ENCODE measurements at places on chromosomes 13 and 19.

DNA sequence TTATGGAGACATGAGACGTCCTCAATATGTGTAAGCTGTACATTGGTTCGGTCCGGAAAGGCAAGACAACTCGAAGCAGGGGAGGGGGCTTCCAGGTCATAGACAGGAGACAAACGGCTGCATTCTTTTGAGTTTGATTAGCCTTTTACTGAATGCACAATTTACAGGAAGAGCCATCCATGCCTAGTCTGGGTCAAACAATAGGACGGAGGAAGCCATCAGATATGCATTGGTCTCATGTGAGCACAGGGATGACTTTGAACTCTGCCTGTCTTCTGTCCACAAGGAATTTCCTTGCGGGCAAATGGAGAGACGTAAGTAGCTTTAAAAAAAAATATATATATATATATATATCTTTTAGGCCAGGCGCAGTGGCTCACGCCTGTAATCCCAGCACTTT is 1.9 kb upstream of the CCNP start:
- no peak for DNase-seq

- DNase-seq, result no peak
Measured at GRCh38 chr13:114025714-114026431, 52.0 kb upstream of the C13orf46 start.

GRCh38 chr19:53389978-53390377 is 5.0 kb upstream of the ZNF765 start:
- no peak for DNase-seq

DNA sequence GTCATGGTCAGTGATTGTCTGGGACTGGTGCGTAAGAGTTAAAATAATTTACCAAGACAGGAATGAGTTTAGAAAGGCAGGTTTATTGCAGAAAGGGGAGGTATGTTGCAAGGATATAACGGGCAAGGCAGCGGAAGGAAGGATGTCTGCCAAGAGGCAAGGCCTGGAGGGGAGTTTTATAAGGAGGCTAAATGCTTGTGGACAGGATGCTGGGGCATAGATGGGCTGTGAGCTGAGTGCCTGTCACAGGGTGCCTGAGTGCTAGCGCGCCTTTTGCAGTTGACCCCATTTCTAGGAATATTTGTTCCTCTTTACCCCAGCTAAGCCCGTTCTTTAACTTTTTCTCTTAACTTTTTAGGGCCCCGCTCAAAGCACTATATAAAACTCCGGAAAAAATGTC is 58.7 kb downstream of the TEX26 start:
- no peak for DNase-seq

DNA sequence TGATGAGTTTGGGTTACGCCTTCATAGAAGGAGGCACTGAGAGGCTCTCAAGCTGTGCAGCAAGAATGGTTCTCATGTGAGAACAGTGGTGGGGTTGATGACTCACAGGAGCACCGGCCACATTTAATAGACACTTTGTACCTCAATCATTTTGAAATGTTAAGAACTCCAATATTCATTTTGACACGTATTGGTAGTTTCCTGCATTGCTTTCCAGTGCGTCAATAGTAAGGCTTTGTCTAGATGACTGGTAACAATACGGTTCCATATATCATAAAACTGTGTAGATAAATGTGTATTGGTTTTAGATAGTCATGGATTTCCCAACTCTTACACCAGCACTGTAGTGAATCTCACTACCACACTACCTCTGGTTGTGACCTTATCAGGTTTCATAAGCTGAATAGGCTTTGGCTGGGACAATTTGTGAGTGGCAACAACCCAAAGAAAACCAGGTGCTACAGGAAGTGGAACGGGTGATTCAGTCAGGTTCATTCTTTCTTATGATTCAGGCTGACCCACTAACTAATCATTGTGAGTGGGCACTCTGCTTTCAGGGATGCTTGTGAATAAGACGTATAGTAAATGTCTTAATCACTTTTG is 362.6 kb downstream of the KLF5 start:
- DNase-seq, result no peak

GRCh38 chr13:34808649-34809048 is 133.4 kb upstream of the NBEA start:
- DNase-seq, result no peak

- no peak for DNase-seq
Measured at GRCh38 chr13:32264407-32264806, 50.8 kb downstream of the ZAR1L start.

GRCh38 chr19:52028780-52029123 is 573 bp upstream of the ZNF614 start:
- no peak for DNase-seq

DNA sequence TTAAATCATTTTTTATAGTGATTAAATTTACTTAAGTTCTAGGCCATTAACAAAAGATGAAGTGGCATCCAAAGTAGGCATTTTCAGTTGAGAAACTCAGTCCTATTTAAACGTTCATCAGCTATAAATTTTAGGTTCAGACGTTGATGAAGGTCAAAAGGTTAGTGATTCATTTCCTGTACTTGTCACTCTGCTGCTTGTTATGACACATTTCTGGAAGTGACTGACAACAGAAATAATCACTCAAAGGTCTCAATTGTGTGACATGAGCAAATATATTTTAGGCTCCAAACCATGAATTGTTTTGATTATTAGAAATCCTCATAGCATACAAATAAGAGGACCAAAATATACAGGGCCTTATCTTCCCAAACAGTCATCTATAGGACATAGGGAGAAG is 10.3 kb upstream of the EDNRB start:
- DNase-seq, result no peak

- DNase-seq, result no peak
Measured at GRCh38 chr13:82571653-82572052, 1310.6 kb downstream of the SLITRK1 start.

DNA sequence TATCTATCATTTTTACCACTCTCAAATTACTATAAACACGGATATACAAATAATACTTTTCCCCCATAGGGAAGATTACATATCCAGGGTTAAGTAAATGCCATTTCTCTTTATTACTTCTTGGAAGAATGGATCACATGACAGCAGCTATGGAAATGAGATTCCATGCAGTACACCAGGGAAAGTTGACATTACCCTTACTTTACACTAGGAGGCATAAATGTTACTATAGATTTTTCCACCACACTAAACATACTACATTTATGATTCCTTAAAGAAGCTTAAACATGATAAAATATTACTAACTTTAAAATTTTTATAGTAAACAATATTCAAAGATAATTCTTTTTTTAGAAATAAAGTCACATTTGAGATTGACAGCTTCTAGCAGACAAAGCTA is 611.4 kb downstream of the PCDH9 start:
- DNase-seq, result peak; percentile 5

- DNase-seq, result no peak
Measured at GRCh38 chr13:99422586-99423220, 78.6 kb upstream of the TM9SF2 start.

DNA sequence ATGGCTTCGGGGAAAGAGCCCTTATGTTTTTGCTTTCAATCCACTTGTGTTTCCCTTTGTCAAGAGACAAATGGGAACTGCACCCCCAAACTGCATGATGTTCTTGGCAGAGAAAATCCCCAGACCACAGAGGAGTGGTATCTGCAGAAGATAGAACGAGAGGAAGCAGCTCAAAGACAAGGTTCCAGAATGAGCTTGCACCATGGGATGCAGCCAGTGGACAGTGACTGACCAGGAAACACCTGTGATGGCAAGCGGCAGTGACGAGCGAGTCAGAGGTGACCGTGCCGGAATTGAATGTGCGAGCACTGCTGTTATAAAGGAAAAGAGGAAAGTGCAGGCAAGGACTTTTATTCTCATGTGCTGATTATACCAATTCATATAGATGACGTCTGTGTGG is 46.3 kb downstream of the IRS2 start:
- DNase-seq, result no peak

GRCh38 chr13:76854894-76855293 is 31.3 kb downstream of the KCTD12 start:
- DNase-seq, result no peak

GRCh38 chr19:40165362-40165937 is 25.8 kb upstream of the MAP3K10 start:
- peak; percentile 11 for DNase-seq

- no peak for DNase-seq
Measured at GRCh38 chr13:52652980-52653303, 306 bp downstream of the SUGT1 start.

GRCh38 chr19:16458391-16459341 is 13.1 kb downstream of the EPS15L1 start:
- DNase-seq, result no peak

DNA sequence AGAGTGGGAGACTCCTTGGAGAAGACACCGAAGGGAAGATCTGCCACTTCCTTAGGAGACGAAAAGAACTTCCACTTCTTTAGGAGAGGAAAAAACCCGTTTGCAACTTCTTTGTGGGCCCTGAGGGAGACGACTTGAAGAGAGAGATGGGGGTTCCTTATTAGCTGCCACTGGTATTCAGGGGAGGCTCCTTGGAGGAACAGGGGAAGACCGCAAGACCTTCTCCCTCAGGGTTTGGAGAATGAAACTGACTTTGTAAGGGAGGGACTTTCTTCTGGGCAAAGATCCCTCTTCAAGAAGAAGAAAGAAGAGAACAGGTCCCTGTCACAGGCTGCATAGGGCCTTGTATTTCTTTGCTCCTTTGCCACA is 416 bp downstream of the BCKDHA start:
- no peak for DNase-seq

DNA sequence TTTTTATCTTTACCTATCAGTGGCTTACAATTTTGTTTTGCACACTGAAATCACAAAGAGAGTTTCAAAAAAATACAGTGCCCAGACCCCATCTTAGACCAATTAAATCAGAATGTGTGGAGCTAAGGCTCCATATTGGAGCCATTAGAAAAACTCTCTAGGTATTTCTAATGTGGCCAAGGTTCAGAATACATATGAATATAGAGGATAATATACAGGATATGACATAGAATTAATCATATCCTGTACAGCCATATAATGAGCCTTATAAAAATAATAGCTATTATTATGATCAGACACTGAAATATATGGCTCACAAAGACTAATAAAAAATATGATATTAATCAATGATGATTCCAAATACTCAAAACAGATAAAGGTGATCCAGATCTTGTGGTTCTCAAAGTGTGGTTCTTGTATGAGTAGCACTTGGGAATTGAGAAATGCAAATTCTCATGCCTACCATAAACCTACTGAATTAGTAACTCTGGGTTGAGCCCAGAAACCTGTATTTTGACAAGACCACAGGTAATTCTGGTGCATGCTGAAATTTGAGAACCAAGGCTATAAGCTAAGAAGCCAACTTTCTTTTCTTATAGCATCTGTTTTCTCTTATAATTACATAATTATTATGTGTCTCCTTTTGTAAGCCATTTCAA is 408.0 kb downstream of the DIAPH3 start:
- DNase-seq, result no peak

DNA sequence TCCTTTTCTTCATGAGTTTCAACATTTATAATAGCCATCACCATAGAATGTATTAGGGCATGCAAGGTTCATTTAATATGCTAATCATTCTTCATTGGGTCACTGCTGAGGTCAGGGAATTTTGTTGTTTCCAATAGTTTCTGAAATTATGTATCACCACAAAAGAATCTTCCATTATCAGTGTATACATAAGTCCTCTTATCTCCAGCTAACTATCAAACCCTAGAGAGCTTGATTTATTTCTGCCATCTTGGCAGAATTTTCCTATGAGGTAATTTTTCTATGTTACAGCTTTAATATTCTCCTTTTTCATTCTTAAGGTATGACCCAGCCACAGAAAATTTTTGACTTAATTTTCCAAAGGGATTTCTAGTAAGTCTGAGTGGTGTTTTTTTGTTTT is 415.0 kb upstream of the SLITRK1 start:
- no peak for DNase-seq

Measured in large intestine (tissue), 12 donors.